ENCODE measurements at places on chromosomes 7 and 10. TPM values are rescaled to one million over a fixed set of nuclear protein-coding genes. Genes with fewer than 3 reads are reported as not detected.

The HPS1 gene
- polyA plus RNA-seq, result 12.7 TPM

The CHCHD1 gene
- 107 TPM for polyA plus RNA-seq

The TMEM196 gene
- polyA plus RNA-seq, result not detected

The CTAGE4 gene
- polyA plus RNA-seq, result not detected

The PTPRN2 gene
- polyA plus RNA-seq, result 1.4 TPM

The CTAGE8 gene
- not detected for polyA plus RNA-seq

The GIMAP1 gene
- not detected for polyA plus RNA-seq

The C10orf67 gene
- polyA plus RNA-seq, result not detected

The TMEM213 gene
- polyA plus RNA-seq, result not detected

The NOM1 gene
- polyA plus RNA-seq, result 7.7 TPM

The PIK3CG gene
- not detected for polyA plus RNA-seq

The CRHR2 gene
- not detected for polyA plus RNA-seq

The SLC13A4 gene
- polyA plus RNA-seq, result 0.46 TPM

The ACSL5 gene
- polyA plus RNA-seq, result not detected

The SFTPA2 gene
- polyA plus RNA-seq, result 0.28 TPM

The ARHGAP21 gene
- 25.7 TPM for polyA plus RNA-seq

The SFRP5 gene
- polyA plus RNA-seq, result not detected

The SYNPO2L gene
- polyA plus RNA-seq, result not detected

The CHPF2 gene
- 0.94 TPM for polyA plus RNA-seq

The RTKN2 gene
- 1.2 TPM for polyA plus RNA-seq

The GBX1 gene
- polyA plus RNA-seq, result not detected

The AZGP1 gene
- polyA plus RNA-seq, result not detected

The ICA1 gene
- polyA plus RNA-seq, result 6.5 TPM

The PDZD7 gene
- 5.0 TPM for polyA plus RNA-seq

The CLDN3 gene
- polyA plus RNA-seq, result not detected

The ABCC2 gene
- polyA plus RNA-seq, result 0.31 TPM

The PMS2 gene
- polyA plus RNA-seq, result 29.6 TPM

The AOAH gene
- polyA plus RNA-seq, result 6.5 TPM

The POT1 gene
- 26.0 TPM for polyA plus RNA-seq

The SPDYE1 gene
- 0.11 TPM for polyA plus RNA-seq

The XRCC2 gene
- polyA plus RNA-seq, result 0.75 TPM

The SRRM3 gene
- polyA plus RNA-seq, result 7.0 TPM

The MOGAT3 gene
- not detected for polyA plus RNA-seq

The VENTX gene
- polyA plus RNA-seq, result not detected

The C10orf90 gene
- polyA plus RNA-seq, result not detected

The TRIM50 gene
- not detected for polyA plus RNA-seq

The ETV1 gene
- polyA plus RNA-seq, result 25.4 TPM

The CLDN4 gene
- not detected for polyA plus RNA-seq

The AGR2 gene
- not detected for polyA plus RNA-seq

The ZFAND4 gene
- 24.3 TPM for polyA plus RNA-seq

The TACC2 gene
- 25.7 TPM for polyA plus RNA-seq

The SRPK2 gene
- polyA plus RNA-seq, result 181 TPM

The RBM20 gene
- polyA plus RNA-seq, result 0.90 TPM

The ACBD7 gene
- polyA plus RNA-seq, result 3.3 TPM

The ADAP1 gene
- polyA plus RNA-seq, result 0.52 TPM

The LIPM gene
- polyA plus RNA-seq, result not detected

The PBLD gene
- 4.4 TPM for polyA plus RNA-seq

The PRSS37 gene
- polyA plus RNA-seq, result 1.6 TPM

The PDCD4 gene
- 126 TPM for polyA plus RNA-seq

The IFIT1 gene
- polyA plus RNA-seq, result 20.3 TPM

The FAM25G gene
- not detected for polyA plus RNA-seq

Measured in Purkinje cell (primary cell).